A375 (cell line): ENCODE measurements at places on chromosomes 6 and 20. TPM values are rescaled to one million over a fixed set of nuclear protein-coding genes. Genes with fewer than 3 reads are reported as not detected.

The SEMG2 gene
- total RNA-seq = not detected in 2 replicates

The MUC21 gene
- not detected in 2 replicates for total RNA-seq

The MMP24 gene
- total RNA-seq = 0.11 and 0.13 TPM in 2 replicates

The PAK5 gene
- not detected in 2 replicates for total RNA-seq

The TP53TG5 gene
- 1.1 TPM in 1 of 2 replicates, not detected in the other for total RNA-seq

The GPLD1 gene
- total RNA-seq = 0.34 and 1.4 TPM in 2 replicates

The PAQR8 gene
- 2.4 and 3.4 TPM in 2 replicates for total RNA-seq

The KIF13A gene
- 12.6 and 12.7 TPM in 2 replicates for total RNA-seq

The KCNB1 gene
- not detected in 2 replicates for total RNA-seq

The TGM3 gene
- total RNA-seq = not detected in 2 replicates

The TRIM15 gene
- total RNA-seq = not detected in 2 replicates

The PSMB1 gene
- total RNA-seq = 361 and 382 TPM in 2 replicates

The SAMD10 gene
- total RNA-seq = 1.7 and 1.9 TPM in 2 replicates

The SGK2 gene
- 0.05 TPM in 1 of 2 replicates, not detected in the other for total RNA-seq

The LINC00237 gene
- not detected in 2 replicates for total RNA-seq

The NUDT3 gene
- total RNA-seq = 15.5 and 16.7 TPM in 2 replicates
